ENCODE measurements at places on chromosomes 7 and 10. TPM values are rescaled to one million over a fixed set of nuclear protein-coding genes. Genes with fewer than 3 reads are reported as not detected.

DNA sequence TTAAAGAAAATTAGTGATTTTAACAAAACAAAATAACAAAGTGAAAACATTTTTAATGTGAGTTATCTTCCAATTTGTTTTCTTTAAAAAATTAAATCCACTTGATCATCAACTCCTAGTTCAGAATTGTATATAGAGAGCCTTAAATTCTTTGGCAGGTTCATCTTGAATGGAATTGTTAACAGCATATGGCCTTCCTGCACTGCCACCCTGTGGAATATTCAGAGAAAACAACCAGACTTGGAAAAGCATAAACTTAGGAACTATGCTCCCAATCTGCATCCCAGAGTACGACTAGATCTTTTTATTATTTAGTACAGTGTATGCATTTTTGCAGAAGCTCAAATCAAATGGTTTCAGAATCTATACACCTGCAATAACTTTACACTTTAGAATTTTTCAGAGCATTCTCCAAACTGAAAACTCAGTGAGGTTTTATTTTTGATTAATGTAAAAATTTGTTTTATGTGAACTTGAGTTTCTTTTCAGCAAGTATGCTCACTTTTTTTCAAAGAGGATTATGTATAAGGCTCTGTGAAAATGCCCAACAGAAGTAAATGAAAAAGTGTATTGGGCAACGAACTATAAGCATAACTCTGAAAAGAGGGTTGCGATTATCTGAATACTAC lies 44.9 kb upstream of the ANK3 start:
- no peak for DNase-seq

DNA sequence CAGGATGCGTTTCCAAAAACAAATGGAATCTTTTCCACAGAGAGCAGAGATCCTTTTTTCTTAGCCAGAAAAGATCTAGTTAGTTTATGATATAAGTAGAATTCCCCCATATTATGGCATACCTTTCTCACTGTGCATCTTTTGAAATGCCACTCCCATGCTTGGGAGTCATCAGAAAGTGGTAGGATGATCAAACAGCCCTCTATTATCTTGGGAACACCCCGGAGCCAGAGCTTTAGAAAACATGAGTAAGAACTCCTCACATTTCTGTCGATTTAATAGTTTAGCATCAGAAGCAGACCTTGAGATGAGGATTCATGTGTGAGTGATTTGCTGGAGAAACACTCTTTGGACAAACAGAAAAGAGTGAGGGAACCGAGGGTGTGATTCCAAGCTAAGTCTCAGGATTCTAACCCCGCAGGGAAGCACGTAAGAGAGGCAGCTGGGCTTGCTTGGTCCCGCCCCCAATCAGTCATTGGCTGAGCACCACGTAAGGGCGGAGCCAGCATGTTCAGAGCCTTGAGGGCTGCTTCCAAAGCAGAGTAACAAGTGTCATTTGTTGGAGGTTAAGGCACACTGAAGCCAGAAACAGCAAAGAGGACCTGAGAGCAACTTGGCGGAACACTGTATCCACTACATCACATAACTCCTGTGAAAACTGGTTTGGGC lies 43.7 kb upstream of the NXPH1 start:
- no peak for DNase-seq

Gene HSPA12A
- 0.06 TPM for polyA plus RNA-seq

DNA sequence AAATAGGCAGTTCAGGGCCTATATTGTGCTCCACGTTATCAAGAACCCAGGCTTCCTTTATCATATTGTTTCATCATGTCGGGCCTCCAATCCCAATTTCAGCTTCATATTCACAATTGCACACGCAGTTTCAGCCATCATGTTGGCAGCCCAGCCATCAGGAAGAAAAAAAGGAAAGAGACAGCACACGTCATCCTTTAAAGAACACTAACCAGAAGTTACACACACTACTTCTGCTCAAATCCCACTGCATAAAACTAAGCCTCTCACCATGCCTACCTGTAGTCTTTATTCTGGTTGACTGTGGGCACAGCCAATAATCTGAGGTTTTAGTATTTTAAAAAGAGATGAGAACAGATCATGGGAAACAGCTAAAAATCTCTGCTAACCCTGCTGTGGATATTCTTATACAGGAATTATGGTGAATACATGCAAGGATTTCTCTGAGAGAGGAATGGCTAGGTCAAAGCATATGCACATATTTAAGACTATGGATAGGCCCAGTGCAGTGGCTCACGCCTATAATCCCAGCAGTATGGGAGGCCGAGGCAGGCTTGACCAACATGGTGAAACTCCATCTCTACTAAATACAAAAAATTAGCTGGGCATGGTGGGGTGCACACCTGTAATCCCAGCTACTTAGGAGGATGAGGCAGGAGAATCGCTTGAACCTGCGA lies 534.4 kb downstream of the ETV1 start:
- DNase-seq = no peak

DNA sequence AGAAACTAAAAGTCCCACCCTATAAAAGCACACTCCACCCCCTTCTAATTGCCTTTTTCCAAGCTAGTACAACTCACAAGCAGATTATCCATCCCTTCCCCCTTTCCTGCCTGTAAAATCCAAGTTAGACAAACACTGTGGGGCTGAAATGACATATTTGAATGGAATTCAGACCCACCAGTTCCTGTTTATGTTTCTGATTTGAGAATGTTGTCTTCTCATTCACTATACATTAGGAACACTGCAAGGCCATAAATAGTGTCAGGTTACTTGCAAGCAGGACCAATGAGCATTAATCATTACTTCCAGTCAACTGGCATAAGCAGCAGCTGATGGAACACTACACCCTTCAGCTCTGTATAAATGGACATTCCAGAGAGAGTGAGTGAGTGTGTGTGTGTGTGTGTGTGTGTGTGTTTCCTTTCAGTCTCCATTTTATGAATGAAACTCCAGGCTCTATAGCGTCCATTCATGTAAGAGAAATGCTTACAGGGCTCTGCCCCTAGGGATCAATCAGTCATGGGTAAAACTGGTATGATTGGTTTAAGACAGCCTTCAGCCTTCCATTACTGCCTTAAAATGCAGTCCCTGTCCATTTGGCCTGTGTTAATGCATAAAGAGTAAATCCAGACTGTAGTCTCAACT lies 69.3 kb downstream of the ETV1 start:
- no peak for DNase-seq

Gene EPDR1
- 3.3 TPM for polyA plus RNA-seq

- DNase-seq = no peak
These were observed 15.0 kb downstream of the ELN start for GRCh38 chr7:74042746-74043522.

GRCh38 chr7:41130086-41130485 lies 572.8 kb downstream of the INHBA start:
- no peak for DNase-seq

Data from naive thymus-derived CD4-positive, alpha-beta T cell (primary cell).